ENCODE measurements at places on chromosomes 7 and 10.

DNA sequence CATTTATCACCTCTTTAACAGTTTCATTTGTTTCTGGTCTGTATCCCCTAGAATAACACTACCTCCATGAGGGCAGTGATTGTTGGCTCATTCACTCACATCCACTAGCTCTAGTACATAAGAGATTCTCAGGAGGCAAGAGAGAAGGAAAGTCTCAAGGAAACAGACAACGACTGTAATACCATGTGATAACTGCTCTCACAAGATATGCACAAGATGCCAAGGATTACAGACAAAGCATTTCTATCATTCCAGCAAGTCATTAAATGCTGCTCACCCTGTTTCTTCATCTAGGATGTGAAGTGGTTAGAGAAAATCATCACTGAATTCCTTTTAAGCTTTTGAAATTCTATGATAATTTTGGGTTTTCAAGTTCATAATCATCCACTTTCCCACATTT, 115.3 kb downstream of the HIBADH start:
- DNase-seq, result no peak

DNA sequence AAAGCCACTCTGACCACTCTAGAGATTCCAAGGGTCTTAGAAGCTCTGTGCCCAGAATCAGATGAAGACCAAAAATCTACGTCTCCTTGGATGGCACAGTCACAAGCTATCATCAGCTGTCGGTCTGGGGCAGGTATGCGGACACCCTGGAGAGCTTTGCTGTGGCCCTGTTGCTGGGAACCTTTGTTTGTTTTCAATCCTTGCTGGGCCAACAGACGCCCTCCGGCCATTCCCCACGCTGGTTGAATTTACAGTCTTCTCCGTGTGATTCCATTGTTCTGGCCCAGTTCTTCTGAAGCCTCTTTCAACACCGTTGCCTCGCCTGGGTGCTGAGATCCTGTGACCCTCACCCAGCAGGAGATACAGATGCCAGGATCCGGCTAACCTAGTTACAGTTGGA, 149.4 kb upstream of the PFKP start:
- no peak for DNase-seq

DNA sequence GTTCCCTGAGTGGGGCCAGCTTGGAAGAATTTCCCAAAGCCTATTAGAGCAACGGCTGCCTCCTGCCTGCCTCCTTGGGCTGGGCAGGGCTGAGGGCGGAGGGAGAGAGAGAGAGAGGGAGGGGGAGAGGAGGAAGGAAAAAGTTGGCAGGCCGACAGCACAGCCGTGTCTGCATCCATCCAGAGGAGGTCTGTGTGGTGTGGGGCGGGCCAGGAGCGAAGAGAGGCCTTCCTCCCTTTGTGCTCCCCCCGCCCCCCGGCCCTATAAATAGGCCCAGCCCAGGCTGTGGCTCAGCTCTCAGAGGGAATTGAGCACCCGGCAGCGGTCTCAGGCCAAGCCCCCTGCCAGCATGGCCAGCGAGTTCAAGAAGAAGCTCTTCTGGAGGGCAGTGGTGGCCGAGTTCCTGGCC, at the start of gene AQP1:
Gene AQP1, plus strand, starts transcription at position 293 of the 409 bp plus-strand sequence. Its CDS starts 57 bp downstream, at position 350.
- no peak for DNase-seq

DNA sequence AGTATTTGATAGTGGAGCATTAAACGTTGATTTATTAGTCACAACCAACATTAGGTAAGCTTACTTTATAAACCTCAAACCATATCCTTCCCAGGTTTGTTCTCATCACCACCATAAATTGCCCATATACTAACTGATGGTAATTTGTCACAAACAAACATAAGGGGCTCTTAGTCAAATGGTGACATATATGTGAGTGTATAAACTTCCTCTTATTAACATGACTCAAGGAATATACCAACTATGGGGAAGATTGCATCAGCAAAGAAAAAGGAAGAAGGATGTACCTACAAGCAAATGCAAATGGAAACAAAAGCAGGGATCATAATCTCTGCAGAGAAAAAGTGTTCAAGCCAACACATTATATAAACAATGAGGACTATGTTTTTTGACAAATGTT, 418.2 kb upstream of the AKR1E2 start:
- DNase-seq, result no peak

- no peak for DNase-seq
These were observed 41.0 kb downstream of the SP8 start for GRCh38 chr7:20745702-20746101.

DNA sequence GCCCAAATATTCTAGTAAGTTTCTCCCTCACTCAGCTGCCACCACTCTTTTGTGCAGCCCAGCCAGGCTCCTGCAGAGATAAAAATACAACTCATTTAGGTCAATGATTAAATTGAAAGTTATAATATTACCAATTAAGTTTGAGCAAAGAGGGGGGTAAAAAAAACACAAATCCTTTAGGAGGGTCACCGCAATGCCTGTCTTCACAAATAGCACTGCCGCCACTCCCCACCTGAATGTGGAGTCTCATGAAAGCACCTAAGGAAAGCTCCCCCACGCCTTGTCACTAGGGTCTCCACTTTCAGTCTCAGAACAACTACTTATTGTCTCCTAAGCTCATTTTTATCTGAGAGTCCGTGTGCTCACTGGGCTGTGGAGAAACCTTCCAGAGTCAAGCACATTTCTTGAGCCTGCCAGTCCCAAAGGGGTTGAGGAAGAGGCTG, 148.7 kb downstream of the FGFR2 start:
- no peak for DNase-seq

DNA sequence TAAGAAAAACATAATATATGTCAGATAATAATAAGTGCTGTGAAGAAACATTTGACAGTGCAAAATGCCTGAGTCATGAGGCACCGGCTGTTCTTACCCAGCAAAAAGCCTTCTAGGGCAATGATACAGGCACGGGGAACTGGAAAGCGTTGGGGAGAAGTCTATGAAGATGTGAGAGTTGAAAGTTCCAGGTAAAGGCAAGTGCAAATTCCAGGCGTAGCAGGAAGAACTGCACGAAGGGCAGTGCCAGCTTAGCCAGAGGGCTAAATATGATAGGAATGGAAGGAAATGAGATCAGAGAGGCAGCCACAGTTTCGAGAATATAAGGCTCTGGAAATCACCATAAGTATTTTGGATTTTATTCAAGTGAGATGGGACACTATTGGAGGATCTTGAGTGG, 87.0 kb downstream of the IPMK start:
- DNase-seq, result no peak

DNA sequence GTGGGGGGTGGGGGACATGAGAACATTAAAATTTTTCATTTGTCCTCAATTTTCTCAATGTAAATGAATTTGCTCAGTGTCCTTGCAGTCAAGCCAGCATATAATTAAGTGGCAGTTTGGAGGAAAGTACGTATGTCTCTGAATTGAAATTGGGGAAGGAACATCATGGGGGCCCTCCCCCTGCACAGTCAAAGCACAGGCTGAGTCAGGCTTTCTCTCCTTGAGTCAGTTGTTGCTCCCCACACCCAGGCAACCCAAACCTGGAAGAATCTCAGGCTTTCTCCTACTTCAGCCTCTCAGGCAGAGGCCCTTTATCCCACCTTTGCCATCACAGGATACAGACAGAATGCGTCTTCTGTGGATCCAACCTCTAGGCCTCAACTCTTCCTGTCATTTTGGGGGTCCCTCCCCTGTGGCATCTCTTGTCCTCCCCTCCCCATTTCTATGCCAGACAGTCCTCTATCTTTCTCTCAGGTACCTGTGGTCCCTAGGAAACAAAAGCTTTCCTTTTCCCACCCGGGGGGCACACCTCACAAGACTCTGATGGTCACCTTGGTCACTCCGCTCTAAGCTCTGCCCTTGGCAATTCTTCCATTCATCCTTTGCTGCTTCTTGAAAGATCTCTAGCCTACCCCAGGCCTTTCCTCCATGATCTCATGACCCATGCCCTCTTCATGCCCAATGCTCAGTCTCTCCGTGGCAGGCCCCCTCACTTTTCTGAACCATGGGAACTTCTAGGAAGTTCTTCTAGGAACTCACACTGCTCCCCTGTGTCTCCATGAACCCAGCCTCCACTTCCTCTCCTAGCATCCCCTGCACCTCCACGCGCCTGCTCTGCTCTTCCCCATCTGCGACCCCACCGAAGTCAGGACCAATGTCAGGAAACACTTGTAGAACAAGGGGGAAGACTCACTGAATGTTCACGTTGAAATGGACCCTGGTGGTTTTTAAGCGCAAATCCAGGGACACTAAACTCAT, 40.4 kb downstream of the CREB3L2 start:
- DNase-seq, result no peak

DNA sequence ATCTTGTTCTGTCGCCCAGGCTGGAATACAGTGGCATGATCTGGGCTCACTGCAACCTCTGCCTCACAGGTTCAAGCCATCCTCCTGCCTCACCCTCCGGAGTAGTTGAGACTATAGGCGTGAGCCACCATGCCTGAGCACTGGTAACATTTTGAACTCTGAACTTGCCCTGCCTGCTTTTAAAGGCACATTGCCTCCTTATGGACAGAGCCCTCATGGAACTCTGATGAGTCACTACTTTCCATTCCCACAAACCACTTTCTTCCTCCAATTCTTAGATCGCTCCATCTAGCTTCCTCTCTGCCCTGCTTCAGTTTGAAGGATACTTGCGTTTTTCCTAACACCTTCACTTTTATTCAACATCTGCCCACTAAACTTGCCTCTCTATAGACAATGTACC, 38.1 kb downstream of the PRPS1L1 start:
- DNase-seq, result no peak

DNA sequence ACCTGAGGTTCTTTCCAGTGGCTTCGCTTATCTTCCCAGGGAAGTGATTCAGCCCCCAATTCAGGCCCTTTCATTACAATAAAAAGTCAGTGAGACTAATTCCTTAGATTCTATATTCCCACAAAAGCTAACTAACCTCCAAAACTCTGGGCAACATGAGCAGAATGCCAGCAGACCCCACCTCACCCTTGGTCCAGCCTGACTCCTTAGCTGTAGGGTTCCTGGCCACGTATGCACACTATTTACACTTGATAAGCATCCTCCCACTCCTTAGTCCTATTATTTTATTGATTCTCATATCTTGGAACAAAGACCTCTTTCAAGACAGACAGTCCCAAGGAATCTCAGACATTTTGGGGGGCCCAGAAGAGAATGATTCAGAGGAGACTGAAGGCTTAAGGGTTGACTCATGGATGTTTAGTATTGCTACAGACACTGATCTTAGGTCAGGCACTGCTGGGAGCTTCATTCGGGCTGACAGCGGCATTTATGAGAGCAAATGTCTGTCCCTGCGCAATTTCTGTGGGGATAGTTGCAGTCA, 162.6 kb upstream of the GDF10 start:
- peak; percentile 80 for DNase-seq

All from HTR-8/SVneo (cell line).